NCI-H2171 (cell line): ENCODE measurements at places on chromosomes 12 and 14.

GRCh38 chr14:78127961-78128360 is 42.2 kb upstream of the NRXN3 start:
- no peak for DNase-seq

- no peak for DNase-seq
Observed at GRCh38 chr12:93299262-93299846, 78.4 kb upstream of the NUDT4 start.

DNA sequence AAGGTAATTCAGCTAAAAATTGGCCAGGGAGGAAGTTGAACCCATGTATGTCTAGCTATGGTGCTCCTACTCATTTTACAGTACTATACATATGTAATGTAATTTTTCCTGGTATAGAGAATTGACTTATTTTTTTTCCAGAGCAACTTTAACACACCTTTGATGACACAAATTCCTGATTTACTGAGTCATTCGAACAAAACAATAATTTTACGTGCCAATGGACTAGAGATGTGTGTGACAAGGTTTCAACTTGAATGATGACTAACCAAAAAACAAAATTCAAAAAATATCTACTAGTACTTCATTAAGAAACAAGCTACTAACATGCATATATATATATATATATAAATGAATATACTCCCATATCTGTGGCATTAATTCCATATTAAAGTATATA is 180.5 kb downstream of the KITLG start:
- no peak for DNase-seq

DNA sequence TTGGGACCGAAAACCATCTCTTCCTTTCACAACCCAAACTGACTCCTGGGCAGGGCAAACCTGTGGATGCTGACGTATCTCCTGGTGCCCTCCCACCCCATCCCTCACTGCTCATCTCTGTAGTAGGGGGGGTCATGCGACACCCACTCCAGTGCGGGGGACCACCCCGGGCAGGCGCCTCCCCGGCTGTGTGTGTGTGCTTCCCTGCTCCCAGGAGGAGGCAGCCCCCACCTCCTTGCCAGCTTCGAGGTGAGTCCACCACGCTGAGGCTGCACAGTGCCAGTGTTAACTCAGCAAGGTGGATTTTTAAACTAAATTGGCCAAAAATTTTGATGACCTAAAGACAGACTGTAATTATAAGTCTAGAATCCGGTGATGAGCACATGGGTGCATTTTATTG is 46.2 kb upstream of the BEGAIN start:
- no peak for DNase-seq

GRCh38 chr12:29702222-29702621 is 81.5 kb downstream of the TMTC1 start:
- DNase-seq: no peak
